RKO (cell line): ENCODE measurements at places on chromosomes 4 and X.

- no peak for DNase-seq
Observed at GRCh38 chr4:83405844-83406816, 49.5 kb downstream of the HELQ start.

DNA sequence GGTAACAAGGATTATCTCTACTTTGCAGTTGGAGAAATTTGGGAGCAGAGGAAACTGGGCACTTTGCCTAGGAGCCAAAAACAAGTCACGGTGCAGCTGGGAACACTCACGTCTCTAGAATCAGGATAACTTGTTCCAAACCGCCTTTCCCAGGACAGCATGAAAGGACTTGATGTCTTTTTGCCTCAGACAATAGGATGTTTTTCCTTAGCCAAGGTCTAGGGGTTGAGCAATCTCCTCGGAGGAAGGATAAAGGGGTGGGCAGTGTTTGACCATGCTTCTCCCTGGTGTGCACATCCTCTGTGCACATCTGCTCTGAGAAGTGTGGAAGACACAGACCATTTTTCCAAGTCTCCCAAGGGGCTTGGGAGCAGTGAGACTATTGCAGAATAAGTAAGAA, 1.7 kb upstream of the SPARCL1 start:
- no peak for DNase-seq

- peak; percentile 38 for DNase-seq
Observed at GRCh38 chrX:112043997-112044396, 38.6 kb downstream of the TRPC5 start.

- peak; percentile 75 for DNase-seq
Observed at GRCh38 chrX:140918398-140919038, 83.9 kb upstream of the SPANXB1 start.

DNA sequence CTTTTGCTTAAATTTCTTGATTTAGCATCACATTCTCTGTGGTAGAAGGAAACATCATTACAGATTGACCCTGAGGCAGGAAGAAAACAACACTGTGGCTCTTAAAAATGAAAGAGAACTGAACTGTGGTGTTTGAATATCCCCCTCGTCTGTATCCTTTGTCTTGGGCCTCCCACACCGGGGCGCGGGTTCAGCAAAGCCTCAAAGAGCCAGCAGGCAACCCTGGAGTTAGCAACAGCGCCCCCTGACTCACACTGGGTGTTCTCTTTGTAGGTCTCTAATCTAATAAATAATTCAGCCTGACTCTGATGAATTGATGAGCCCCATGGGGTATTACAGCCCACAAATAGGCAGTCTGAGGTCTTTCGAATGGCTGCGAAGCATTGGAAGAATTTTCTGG, 46.1 kb upstream of the CTSO start:
- no peak for DNase-seq

GRCh38 chrX:96407501-96407900, 277.1 kb upstream of the DIAPH2 start:
- no peak for DNase-seq

DNA sequence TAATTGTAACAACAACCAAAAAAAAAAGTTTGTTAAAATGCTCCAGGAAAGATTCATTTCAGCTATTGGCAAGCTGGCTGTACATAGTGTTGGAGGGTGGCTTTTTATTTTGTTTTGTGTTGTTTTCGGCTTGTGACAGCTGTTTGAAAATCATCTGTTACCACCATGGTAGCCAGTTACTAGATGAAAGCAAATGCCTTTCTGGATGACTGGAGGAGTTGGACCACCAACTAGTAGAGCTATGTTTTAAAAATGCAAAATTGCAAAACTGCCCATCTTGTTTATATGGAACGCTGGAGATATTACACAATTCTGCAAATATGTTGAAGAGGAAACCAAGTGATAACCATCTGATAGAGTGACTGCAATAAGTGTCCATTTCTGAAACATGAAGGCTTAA, 53.2 kb upstream of the TNIP3 start:
- no peak for DNase-seq

GRCh38 chr4:104848597-104849225, 298.0 kb upstream of the TET2 start:
- DNase-seq: no peak

- no peak for DNase-seq
Observed at GRCh38 chr4:130510661-130511060, 1414.7 kb downstream of the C4orf33 start.

DNA sequence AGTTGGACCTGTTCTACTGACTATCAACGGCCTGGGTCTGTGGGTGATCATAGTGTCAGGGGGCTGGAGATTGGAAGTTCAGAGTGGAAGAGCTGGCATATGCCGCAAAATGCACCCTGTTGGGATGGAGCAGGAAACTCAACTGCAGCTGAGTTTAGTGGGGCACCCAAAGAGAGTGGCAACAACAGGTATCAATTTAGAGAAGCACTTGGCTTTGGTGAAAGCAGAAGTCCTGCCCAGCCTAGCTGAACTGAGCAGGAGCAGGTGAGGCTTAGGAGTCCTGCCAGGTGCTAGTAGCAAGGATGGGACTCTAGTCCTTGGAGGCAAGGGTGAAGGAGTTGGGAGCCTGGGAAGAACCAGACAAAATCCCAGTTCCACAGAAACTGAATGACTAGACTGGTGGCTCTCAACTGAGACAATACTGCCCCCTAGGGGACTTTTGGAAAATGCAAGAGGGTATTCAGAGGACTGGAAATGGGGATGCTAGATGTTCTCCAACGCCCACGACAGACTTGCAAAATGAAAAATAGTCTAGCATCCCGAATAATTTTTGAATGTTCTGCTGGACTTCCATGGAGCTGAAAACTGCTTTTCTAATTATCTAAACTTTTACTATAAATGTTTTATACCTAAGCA, 49.4 kb downstream of the RTL9 start:
- peak; percentile 75 for DNase-seq

GRCh38 chr4:120156120-120156718, 89.6 kb upstream of the MAD2L1 start:
- peak; percentile 75 for DNase-seq

DNA sequence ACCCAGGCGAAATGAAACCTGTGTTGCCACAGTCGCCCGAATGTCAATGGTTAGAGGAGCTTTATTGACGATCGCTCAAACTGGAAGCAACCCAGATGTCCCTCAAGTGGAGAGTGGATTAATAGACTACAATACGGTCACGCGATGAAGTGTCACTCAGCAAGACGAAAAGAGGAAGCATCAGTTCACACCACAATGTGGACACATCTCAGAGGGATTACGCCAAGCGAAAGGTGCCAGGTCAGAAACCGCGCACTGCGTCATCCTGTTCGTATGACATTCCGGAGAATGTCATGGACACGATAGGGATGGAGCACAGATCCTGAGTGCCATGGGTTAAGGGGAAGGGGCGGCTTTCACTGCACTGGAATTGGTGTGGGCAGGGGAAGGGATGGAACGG, 111.7 kb downstream of the HMX1 start:
- DNase-seq: no peak

- peak; percentile 71 for DNase-seq
Observed at GRCh38 chr4:149914119-149915115, 98.8 kb upstream of the IQCM start.

DNA sequence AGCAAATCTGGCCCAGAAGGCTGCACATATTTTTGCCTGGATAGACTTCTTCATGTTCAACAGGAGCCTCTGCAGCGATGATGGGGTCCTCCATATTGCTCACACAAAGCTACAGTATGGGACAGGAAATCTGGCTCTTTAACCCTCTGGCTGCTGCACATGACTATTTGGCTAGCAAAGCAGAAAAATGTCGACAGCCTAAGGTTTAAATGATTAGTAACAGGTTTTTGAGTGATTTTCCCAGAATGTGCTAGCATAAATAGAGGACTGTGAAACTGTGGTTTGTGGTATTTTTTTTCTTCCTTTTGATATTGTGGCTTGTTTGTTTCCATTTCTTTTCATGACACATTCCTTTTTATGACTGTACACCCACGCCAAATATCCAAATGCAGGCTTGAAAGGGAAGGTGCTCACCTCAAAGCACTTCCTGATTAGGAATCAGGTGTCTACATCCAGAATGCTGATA, 120.2 kb upstream of the GK2 start:
- DNase-seq: no peak

DNA sequence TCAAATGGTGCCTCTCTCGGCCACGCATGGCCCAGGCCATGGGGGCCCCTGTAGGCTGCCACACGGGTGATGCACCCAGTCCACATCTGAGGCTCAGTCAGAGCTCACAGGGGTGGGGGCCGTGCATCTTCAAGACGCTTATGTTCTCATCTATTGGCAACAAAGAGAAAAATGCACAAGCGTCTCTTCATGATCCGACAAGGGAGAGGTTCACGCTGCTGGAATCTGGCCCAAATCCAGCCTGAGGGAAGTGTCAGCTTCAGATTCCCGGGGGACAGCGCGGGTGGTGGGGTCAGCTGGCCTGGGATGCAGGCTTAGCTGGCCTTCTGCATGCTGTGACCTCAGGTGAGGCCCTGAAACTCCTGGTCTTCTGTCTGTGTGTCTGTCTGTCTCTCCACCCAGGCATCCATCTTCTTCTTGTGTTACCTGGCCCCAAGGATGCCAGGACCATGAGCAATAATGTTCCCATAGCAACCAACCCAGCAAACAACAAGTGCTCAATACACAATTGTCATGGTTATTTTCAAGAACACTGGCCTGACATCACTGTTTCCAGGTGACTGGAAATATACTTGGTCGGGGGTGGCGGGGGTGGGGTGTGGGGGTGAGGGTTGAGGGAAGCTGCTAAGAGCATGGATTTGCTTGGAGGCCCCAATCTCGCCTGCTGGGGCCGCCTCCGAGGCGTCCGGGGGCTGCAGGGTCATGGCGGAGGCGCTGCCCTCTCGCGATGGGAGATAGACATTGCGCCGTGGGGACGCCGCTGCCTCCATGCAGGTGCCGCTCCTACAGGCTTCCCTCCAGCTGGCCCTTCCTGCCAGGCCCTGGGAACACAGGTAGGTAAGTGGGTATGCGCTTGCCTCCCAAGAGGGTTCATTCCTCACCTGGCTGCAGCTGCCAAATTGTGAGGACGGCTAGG, 48.3 kb downstream of the ABLIM2 start:
- no peak for DNase-seq

DNA sequence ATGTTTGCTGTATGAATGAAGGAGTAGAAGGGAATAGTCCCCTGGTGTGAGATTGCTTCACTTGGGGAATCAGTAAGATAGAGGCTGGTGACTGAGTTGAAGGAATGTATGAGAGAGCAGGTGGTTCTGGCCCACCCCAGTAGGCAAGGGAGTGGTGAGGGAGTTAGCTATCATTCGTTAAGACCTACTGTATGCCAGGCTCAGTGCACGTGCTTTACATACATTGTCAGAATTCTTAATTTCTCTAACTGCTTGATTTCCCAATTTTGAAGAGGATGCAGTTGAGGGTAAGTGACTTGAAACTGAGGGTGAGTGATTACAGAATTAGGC, 700 bp downstream of the VMA21 start:
- DNase-seq: peak; percentile 45

DNA sequence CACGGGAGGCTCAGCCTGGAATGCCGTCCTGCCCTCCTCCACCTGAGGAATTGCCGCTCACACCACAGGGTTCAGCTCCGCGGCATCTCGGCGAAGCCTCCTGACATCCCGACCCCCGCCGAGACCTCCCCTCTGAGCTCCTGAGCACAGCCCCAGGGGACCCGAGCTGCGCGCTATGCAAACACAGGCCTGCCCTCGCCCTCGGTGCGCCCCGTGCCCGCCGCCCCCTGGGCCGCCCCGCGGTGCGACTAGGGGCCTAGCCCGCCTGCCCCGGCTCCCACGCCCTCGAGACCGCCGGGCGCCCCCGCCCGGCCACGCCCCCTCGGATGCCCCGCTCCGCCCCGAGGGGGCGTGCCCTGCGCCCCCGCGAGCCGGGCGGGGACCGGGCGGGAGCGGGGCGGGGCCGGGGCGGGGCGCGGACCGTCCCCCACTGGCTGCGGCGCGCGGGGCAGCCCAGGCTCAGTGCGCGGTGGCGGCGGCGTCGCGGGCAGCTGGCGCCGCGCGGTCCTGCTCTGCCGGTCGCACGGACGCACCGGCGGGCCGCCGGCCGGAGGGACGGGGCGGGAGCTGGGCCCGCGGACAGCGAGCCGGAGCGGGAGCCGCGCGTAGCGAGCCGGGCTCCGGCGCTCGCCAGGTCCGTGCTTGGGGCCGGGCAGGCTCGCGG, at the start of gene FGFR3:
TSS of gene FGFR3 (plus strand) at position 462 of the 664 bp plus-strand sequence. CDS start 642 bp downstream, outside the sequence.
- peak; percentile 60 for DNase-seq

DNA sequence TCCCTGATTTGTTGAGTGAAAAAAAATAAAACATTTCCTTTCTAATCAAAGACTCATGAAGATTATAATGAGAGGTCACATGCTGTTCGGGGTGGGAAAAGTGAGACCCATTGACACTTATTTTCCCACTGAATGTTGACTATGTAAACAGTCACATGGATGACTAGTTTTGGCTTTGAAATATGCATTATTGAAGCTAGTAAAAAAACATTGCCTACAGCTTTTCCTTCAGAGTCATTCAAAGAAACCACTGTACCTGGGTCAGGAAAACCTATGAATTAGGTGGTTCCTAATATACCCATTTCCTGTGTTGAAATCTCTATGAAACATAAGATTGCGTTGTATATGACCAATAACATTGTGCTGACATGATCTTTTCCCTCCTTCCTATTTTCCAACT, 251.2 kb downstream of the CFAP299 start:
- no peak for DNase-seq

DNA sequence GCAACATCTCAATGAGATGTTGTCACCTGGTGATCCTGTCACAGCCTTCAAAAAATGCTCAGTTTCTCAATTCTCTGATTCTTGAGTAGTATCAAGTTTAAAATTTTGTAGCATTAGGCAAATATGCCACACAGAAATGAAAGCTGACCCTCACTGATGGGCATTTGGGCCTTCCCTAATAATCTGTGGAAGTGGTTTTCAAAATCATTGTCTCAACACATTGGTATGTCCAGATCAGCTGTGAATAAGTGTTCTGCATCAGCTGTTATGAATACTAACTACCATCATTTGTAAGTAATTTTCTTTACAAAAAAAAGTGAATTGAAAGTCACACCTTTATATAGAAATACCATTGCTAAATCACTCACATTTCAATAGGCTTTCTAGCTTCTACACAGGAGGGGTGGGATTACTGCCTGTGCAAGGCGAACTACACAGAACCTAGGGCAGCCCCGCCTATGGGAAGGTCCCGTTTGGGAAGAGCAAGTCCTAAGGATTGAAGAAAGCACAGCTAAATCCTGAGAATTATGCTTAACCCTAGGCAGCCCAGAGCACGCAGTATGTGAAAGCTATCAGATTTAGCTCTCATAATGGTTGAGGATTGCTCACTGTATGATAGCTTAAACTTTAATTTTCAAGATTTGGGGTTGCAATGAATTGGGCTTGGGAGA, 73.4 kb downstream of the GPC3 start:
- DNase-seq: no peak

GRCh38 chr4:160175064-160175643, 1072.3 kb downstream of the RAPGEF2 start:
- DNase-seq: no peak

DNA sequence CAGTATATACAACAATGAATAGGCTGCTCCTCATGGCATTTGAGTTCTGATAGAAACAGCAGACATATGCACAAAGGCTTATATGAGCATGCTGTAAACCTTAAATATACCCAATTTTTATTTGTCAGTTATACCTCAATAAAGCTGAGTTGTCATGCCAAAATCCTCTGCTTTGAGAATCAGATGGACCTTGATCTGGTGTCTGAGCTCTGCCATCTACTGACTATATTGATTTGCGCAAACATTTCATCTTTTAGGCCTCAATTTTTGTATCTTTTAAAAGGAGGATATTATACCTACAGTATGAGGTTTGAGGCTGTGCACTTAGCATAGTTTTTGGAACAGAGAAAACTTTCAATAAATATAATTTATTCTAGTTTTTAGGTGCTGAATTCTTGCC, 85.2 kb downstream of the PRRG1 start:
- DNase-seq: no peak

- DNase-seq: no peak
Observed at GRCh38 chrX:95059909-95060308, 1385.9 kb downstream of the FAM133A start.
